WTC11 (cell line): ENCODE measurements at places on chromosomes 1 and 21. TPM values are rescaled to one million over a fixed set of nuclear protein-coding genes. Genes with fewer than 3 reads are reported as not detected.

Gene TIE1
- 2.5 to 3.7 TPM (median 2.6 TPM) in 3 replicates for total RNA-seq

DNA sequence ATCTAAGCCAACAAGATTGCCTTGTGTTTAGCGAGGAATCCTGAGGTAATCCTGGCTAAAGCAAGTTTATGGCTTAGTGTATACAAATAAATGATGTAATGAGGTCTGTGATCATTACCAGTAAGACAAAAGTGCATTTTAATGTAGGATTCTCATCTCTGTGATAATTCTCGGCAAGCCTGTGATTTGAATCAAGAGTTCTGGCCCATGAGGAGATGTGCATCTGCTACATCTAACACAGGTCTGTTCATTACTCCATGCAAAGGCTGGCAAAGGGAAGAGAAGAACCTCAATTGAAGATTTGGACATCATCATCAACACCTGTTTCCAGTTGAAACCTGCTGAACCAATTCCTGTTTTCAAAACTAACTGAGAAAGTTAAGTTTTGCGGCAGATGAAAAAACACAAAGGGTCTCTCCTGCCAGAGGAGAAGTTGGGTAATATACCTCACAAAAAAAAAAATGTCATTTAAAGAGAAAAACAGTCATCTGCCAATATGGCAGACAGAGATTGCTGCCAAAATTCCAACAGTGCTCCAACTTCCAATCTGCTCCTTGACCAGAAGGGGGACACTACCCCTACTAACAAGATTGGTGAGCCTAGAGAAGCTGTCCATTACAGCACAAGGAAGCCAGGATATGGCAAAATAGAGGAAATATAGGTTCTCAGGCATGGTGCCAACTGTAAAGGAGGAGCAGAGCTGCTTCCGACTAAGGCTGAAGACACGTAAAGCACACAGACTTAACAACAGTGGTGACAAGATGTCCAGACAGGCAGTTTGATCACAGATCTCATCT is 453.7 kb downstream of the TTLL7 start:
- DNase-seq = no peak

Gene INSRR
- 0.05 to 0.11 TPM in 2 of 3 replicates, not detected in the other for total RNA-seq

Gene SERPINC1
- total RNA-seq = 0.57 to 1.0 TPM (median 0.69 TPM) in 3 replicates
